ENCODE measurements at places on chromosomes 1 and 21.

GRCh38 chr1:37537378-37537777 is 16.7 kb downstream of the SNIP1 start:
- DNase-seq, result no peak

- DNase-seq, result peak; percentile 61
Observed at GRCh38 chr1:35505911-35506798, 51.0 kb downstream of the KIAA0319L start.

GRCh38 chr1:9371391-9371935 is 78.8 kb downstream of the SPSB1 start:
- peak; percentile 97 for DNase-seq

GRCh38 chr1:31750858-31751510 is 13.2 kb downstream of the ADGRB2 start:
- DNase-seq, result peak; percentile 82

- peak; percentile 50 for DNase-seq
Observed at GRCh38 chr21:31564439-31564838, 95.1 kb upstream of the SOD1 start.

- peak; percentile 87 for DNase-seq
Observed at GRCh38 chr1:89953131-89953626, 41.7 kb upstream of the ZNF326 start.

DNA sequence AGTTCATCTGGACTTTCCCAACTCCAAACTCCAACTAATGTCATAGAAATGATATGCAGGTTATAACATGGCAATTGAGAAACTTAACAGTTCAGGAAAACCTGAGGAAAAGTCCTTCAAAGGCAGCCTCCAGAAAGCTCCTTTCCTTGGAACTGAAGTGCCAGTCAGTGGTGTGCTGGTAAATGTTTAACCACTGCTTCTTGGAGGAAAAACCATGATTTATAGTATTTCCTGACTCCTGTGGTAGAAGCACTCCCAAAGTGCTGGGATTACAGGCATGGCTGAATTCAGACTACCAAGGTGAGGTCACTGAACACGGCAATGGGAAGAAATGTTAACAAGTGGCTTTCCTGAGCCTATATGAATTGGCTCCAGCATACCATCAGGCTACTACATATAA is 26.7 kb upstream of the ZNHIT6 start:
- no peak for DNase-seq

DNA sequence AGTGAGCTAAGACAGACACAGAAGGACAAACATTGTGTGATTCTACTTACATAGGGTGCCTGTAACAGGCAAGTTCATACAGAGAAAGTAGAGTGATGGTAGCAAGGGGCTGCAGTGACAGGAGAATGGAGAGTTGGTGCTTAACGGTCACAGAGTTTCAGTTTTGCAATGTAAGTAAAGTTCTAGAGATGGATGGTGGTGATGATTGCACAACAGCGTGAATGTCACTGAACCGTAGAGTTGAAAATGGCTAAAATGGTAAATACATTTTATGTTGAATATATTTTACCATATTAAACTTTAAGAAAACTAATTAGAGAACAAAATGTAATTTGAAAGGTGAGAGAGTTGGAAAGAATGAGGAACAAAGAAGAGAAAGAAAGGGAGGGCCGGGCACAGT is 8.7 kb downstream of the CFAP107 start:
- no peak for DNase-seq

- DNase-seq, result peak; percentile 48
Observed at GRCh38 chr1:243841507-243841906, 8.5 kb downstream of the AKT3 start.

All from fibroblast of upper back skin (primary cell).